ENCODE measurements at places on chromosomes 5 and 9.
A peak's percentile ranks its signal among the peaks of the same experiment; 100 is the strongest.

- DNase-seq = no peak
Measured at GRCh38 chr9:137383784-137384756, 38.9 kb downstream of the EXD3 start.

DNA sequence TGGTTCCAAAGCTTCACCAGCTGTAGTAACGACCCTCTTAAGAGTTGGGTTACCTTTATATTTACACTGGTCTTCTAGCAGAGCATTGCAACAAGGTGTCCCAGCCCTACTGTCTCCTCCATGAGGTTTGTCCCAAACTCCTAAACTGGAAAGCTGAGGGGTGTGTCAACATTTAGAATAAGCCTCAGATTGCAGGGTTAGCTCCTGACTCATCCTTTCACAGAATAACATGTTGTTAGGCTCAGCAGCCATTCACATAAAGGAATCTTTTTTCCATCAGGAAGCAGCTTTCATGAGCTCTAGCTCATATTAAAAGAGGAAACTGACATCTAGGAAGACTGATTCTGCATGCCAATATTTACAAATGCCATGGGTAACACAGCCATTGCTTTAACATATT is 238.7 kb downstream of the EFNA5 start:
- no peak for DNase-seq

DNA sequence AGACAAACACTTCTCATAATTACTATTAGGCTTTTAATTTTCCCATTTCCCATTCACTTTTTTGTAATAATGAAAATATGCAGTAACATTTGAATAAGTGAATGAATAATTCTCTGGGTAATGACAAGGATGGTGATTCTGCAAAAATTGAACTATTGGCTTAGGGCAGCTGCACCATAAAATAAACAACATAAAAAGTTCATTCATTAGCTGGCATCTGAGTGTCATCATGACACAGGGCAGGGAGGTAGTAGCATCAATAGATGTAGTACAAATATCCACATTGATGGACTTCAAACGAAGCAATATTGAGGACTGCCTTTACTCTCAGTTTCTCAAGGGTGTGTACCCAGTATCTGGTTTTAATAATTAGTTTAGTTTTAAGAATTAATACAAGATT is 4.9 kb downstream of the MEGF10 start:
- DNase-seq = no peak

- DNase-seq = no peak
Measured at GRCh38 chr5:61287474-61287873, 44.6 kb upstream of the ZSWIM6 start.

DNA sequence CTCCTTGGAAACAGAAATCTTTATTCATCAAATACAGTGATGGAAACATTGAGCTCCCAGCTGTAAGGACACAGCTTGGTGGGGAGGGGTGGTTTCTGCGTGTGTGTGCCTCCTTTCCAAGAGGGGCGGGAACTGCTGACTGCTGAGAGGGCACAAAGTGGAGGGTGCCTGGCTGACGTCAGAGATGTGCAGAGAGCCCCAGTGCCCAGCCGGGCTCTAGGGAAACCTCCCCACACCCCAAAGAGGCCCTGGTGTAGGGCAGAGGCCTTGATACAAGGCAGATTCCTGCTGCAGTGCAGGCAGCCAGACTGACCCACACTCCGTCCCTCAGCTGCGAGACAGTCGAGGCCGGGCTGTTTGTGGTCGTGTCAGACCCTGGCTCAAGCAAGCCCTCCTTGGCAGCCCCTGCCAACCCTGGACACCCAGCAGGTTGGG is 191.0 kb downstream of the CACNA1B start:
- DNase-seq = no peak

GRCh38 chr5:174479325-174479724 is 245.1 kb upstream of the MSX2 start:
- DNase-seq = no peak

- DNase-seq = peak; percentile 56
Measured at GRCh38 chr9:35102465-35102768, 514 bp downstream of the STOML2 start.

GRCh38 chr5:148482697-148483462 is 99.1 kb downstream of the FBXO38 start:
- no peak for DNase-seq

DNA sequence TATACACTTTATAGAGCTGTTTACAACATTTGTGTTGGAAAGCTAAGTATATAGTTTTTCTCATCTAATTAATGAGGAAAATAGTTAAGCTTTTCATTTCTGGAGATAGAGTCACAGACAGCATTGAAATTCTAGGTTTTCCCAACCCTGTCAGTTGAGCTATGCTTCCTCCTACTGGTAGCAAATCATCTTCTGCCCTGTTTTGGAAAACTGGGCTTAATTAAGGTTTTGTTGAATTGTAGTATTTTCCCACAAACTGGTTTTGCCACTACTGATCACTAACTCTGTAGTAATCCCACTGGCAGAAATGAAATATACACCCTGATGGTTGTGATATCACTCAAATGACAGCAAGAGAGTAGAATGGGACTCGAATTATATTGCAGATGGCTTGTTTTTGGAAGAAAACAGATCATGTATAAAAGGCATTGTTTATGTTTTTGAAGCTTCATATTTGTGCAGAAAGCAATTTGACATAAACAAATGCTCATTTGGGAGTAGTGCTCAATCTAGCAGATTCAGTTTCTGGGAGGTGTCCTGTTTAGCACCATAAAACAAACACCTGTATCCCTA is 46.6 kb downstream of the CD180 start:
- no peak for DNase-seq

DNA sequence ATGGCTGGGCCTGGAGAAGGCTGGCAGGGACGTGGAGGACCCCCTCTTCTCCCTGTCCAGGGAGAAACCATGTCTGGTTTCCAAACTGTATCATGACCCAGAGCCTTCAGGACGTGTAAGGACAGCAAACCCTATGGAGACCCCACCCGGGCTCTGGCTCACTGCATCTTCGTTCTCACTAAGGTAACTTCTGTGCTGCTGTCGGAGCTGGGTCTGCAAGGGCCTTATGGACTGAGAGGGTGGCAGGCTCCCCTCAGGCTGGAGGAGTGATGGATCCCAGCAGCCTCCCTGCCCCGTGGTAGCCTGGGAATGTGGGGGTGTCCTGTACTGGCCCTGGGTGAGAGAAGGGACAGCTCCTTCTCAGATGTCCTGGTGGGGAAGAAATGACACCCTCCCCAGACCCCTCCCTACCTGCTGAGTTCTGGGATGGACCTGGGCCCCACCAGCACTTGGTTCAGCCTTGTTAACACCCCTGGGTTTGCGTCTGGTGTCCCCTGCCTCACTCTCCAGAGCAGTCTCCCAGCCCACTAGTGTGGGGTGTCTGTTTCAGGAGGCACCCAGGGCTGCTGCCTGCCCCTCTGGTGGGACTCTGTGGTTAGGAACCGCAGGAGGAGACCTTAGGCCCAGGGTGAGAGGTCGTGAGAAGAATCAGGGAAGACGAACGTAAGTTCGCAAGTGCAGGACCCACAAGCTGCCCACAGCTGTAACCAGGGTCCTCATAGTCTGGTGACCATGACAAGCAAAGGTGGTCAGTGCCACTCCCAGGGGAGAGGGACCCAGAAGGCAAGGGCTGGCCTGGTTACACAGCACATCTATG is 6.6 kb downstream of the SPATA31E1 start:
- no peak for DNase-seq

Measured in nucleus accumbens (tissue), 56 donors.